Neural crest cell (in vitro differentiated cells): ENCODE measurements at places on chromosomes 12 and 14. TPM values are rescaled to one million over a fixed set of nuclear protein-coding genes. Genes with fewer than 3 reads are reported as not detected.

DNA sequence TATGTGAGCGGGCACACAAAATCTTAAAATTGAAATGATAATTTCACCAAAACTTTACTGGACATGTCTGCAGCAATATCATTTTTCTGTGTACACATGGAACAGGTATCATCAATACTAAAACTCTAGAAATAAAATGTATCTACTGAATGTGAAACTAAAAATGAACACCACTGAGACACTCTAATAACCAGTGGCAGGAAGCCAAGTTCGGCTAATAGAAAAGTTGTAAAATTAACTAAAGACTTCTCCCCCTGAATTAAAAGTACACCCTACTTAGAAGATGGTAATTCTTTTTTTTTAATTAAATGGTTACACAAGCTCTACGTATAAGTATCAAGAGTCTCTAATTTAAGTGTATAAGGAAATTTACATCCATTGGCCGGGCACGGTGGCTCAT is 227.2 kb downstream of the MED13L start:
- no peak for DNase-seq

GRCh38 chr12:108174641-108175040 is 45.6 kb downstream of the WSCD2 start:
- no peak for DNase-seq

DNA sequence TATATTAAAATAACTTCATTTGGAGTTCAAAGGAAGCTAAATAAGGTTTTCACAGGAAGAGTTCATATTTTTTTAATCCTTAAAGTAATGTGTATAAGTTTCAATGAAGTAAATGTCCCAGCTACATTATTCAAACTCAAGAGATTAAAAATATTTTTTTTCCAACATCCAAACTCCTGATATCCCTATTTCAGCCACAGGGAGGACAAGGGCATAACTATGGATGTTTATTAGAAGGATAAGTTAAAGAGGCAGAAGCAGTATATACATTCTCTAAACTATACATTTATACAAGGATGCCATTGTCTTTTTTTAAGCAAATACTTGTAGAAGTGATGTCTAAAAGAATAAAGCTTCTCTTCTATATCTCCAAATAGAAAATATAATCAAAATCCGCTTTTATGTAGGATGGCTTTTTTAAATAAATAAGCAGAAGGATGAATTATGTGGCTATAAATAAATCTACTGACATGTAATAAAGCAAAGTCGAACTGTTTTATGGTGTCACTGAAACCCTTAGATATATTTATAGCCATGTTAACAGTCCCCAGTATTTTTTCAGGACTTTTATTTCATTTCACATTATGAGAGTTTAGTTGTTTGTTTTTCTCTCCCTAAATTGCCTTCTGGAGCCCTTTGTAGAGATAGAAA is 936.5 kb downstream of the DIO2 start:
- no peak for DNase-seq

ARHGEF25 gene
- total RNA-seq: 41.2 and 43.8 TPM in 2 replicates

NPAS3 gene
- 18.2 and 21.1 TPM in 2 replicates for total RNA-seq

DNA sequence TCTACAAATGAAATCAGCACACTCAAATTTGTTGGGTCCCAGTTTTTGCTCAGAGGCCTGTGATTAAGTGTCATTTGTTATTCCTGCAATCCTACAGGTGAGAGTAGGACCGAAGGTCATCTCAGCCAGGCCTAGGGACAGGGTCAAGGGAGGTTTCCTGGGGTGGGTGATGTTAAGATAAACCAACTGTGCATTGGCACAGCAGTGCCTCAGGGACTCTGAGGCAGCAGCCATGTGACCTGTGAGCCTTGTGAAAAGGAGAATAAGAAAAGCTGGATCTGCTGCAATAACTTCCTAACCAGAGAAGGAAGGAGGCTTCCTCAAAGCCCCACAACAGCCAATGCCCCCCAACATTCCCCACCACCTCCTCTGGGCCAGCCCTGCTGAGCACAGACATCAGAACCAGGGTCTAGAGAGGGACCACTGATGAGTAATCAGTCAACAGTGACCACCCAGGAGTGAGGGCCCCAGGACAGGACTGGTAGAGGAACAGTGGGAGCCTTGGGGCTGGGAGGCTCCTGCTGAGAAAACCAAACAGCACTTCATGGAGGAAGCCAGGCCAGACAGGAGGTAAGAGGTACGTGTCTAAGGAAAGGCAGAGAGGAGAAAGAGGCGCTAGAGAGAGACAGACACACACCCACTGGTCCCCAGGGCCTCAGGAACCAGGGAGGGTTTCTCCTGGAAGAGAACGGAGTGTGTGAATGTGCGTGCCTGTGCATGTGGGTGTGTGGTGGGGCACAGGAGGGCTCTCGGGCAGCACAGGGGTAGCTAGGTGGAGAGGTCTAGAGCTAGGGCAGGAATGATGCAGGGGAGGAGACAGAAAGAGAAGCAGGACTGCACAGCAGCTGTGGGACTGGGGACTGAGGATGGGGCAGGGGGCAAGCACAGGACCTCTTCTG is 82.4 kb downstream of the ITPK1 start:
- DNase-seq: no peak

DNA sequence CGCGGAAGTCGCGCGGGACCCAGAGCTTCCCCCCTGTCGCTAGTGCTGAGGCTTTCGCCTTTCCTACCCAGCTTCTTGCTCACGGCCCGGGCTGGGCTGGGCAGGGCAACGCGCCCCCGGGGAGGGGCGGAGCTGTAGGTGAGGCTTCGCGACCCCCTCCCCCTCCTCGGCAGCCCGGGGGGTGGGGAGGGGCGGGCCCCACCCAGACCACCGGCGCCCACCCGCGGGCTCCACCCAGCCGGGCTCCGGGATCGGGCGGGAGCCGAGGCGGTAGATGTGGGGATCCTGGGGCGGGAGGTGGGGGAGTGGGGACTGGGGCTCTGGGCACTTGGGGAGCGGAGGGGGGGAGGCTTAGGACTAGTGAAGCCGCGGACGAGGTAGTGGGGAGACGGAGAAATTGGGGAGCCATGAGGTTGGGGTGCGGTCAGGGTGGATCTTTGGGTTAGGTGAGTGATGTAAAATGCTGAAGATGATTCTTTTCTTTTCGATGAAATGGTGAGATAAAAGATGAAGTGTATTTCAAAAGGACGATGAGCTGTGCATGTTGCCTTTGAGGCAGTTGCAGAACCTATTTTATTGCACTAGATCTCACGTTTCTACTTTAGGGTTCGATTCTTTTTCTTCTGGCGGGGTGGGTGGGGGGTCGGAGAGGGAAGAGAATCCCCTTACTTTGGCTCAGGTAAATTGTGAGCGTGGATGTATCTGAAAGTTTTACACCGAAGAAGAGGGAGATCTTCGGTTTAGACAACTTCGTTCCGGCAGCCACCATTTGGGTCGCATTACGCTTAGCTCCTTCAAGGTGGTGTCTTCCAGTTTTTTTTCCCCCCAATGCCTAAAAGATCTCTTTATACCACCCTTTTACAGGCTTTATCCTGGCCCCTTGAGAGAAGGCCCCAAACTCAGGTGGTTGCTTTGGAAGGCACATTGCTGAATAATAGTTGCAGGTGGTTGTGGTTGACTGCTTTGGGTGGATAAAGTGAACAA is 619 bp downstream of the ERC1 start:
- DNase-seq: no peak
